ENCODE measurements at places on chromosomes 2 and 18.
A peak's percentile ranks its signal among the peaks of the same experiment; 100 is the strongest.

DNA sequence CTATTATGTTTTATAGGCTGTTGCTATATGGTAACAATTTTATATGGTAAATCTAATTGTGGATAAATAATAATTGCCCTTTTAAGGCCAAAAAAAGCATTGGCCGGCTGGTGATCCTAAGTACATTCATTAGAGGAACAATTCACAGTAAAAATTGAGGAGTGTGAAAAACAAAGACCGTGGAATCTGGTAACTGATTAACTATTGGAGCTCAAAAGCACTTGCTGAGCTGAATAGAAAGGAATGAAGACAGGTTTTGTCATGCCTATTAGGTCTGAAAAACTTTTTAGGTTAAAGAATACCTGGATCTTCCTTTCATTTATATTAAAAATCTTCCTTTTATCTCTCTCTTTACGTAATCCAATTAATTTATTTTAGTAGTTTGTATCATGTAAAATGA lies 18.5 kb upstream of the RBBP8 start:
- no peak for DNase-seq

- DNase-seq: no peak
These were observed 327.6 kb downstream of the NCKAP5 start for GRCh38 chr2:133240491-133241223.

- no peak for DNase-seq
These were observed 1098.2 kb upstream of the FANCL start for GRCh38 chr2:59339121-59339836.

DNA sequence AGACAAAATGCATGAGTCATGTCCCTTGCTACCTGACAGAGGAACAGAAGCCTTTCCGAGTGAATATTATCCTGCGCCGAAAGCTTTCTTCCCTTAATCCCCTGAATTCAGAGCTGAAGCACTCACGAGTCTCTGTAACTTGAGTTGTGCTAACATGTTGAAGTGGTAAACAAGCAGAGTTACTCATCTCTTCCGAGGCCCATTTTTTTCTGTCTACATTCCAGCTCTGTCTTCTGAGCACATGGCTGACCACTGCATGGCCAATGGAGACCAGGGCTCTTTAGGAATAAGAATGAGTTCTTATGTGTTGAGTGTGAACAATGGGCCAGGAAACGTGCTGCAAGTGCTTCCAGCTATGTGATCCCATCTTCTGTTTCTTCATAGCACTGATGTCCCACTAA lies 73.1 kb upstream of the PID1 start:
- no peak for DNase-seq

GRCh38 chr2:212903413-212903812 lies 248.0 kb downstream of the IKZF2 start:
- DNase-seq: no peak

- peak; percentile 76 for DNase-seq
These were observed 148.0 kb upstream of the ALPP start for GRCh38 chr2:232230560-232230959.

- no peak for DNase-seq
These were observed 466.9 kb upstream of the HNRNPA3 start for GRCh38 chr2:176745543-176746200.

- DNase-seq: no peak
These were observed 193.1 kb upstream of the TMEM200C start for GRCh38 chr18:6088432-6088831.

DNA sequence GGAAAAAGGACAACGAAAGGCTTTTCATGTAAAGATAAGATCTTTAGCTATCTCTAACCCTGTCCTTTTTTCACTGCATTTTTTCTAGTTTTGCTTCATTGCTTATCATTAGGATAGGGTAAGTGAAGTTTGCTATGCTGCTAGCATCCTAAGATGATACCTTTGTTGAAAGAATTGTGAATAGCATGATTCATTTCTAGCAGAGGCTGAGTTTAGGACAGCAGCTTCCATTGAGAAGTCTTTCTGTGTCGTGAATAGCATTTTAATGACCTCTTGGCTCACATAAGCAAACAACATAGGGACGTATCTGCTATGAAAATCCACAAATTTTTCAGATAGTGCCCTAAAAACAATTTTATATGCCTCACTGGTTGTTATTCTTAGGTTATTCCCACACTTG lies 36.4 kb upstream of the GAREM2 start:
- no peak for DNase-seq

DNA sequence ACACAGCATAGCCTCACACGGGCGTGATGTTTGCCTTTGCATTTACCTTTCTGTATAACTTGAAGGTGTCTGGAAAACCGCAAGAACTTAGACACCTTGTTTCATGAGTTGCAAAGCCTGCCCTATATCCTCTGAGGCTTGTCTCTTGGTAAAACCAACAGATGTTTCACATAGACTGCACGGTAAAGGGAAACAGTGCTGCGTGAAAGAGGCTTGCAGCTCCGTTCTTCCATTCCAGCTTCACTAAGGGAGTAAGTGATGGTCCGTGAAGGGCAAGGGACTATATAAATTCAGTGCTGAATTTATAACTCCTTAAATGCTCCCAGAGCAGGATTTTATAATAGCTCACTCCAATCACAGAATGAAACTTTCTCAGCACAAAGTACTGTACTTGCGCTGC lies 360.5 kb downstream of the SOX11 start:
- DNase-seq: no peak

- no peak for DNase-seq
These were observed 94.8 kb downstream of the MYCN start for GRCh38 chr2:16034975-16035746.

DNA sequence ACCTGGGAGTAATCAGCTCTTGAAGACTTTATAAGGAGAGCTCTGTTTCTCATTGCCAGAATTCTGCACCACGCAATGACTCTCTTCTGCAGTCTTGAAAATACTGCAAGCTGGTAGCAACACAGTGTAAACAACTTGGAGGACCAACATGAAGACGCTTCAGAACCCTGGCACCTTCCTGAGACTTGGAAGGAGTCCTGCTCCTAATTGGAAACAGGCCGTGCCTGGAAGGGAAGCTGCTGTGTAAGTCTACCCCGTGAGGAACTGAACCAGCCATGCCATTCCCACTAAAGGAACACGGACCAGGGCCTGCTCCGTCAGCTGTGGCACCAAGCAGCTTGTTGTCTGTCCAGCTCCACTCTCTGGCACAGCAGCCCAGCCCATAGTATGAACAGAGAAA lies 171.1 kb downstream of the PAX3 start:
- no peak for DNase-seq

DNA sequence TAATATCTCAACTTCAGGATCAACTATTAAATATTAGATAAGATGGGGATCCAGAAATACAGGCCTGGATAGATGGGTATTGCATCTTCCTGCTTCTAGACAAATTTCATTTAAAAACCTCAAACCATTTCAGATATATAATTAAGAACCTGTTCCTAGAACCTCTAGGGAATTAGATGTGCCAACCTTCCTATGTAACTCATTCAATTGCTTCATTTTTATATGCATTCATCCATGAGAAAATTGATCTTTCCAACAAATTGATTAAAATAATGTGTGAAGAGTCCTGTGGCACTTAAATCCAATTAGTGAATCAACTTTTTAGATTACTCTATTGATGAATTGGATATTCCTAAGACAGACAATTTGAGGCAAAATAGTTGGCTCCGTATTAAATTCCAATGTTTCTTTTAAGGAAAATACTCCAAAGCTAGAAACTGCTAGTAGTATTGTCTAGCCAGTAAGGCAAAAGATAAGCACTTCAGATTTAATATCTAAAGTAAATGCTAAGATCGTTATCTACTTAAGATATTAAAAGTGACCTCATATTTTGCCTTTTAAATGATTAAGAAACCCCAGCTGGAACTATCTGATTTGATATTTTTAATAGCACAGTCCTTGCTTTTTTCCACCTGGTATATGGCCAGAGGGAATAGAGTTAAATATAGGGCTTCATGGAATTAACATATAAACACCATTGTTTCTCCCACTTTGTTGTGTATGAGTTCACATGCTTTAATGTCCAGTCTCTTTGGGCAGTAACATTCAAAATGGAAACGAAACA lies 35.8 kb downstream of the DARS1 start:
- no peak for DNase-seq

GRCh38 chr2:226716126-226716525 lies 83.5 kb downstream of the IRS1 start:
- DNase-seq: no peak

DNA sequence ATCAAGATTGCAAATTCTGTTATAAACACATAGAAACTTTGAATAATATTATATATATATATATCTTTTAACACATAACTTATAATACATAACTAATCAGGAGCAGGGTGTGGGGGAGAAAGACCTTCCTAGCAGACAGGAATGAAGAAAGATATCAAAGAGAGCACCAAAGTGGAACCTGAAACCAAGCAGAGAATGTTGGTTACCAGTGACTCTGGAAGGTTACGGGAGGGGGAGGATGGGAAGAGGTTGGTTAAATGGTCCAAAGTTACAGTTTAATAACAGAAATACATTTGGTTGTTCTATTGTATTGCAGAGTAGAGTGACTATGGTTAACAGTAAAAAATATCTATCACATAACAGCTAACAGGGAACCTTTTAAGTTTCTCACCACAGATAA lies 366.7 kb downstream of the LRRTM4 start:
- DNase-seq: no peak

- DNase-seq: no peak
These were observed 433.1 kb upstream of the RAB12 start for GRCh38 chr18:8176109-8176508.

- DNase-seq: no peak
These were observed 47.4 kb upstream of the NXPH2 start for GRCh38 chr2:138827426-138828054.

- DNase-seq: no peak
These were observed 1310.8 kb upstream of the SLC39A10 start for GRCh38 chr2:194346193-194346592.

DNA sequence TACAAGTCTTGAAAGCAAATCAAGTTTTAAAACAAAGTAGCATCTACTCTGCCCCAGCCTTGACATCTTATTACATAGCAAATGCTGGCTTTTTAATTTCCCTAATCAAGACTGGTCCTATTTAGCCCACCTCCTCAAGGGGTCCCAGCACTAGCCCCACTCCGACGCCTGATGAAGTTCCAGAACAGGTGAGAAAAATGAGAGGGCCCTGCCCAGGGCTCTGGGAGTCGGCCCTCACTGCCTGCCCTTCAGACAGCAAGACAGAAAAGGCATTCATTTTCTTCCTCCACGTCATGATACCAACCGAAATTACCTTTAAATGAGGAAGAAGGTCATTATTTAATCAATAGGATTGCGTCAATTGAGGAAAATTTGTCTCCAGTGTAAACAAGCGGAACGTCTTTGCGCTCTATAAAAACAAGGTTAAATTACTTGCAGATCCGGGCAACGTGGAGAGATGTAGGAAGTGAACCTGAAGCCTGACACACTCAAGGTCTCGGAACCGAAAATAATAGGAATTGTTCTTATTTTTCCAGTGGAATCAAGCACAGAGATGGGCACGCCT lies 170.6 kb upstream of the PKDCC start:
- no peak for DNase-seq

GRCh38 chr2:15205562-15205961 lies 355.6 kb downstream of the NBAS start:
- no peak for DNase-seq

DNA sequence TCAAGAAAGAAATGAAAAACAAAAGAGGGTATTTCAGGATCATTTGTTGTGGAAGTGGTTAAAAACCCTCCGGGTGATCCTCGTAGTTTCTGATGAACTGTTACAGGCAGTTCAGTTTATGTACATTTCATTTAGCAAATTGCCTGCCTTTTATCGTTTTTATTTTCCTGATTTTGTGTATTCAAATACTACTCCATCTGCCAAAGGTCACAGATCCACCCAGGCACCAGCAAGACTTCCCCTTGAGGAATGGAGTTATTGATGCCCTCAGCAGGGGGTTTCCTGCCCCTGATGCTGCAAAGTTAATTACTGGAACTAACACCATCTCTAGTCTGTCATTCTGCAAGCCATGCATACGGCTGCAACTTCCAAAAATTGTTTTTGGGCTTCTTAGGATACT lies 641.9 kb downstream of the SLC4A3 start:
- peak; percentile 16 for DNase-seq

- DNase-seq: no peak
These were observed 3.6 kb downstream of the CELF4 start for GRCh38 chr18:37561986-37562385.

GRCh38 chr2:70356941-70357683 lies 55.2 kb upstream of the FAM136A start:
- DNase-seq: no peak

Measured in WTC11 (cell line).